ENCODE measurements at places on chromosomes 2 and 18. TPM values are rescaled to one million over a fixed set of nuclear protein-coding genes. Genes with fewer than 3 reads are reported as not detected.

GRCh38 chr2:71100195-71100964 lies 29.6 kb downstream of the MCEE start:
- no peak for DNase-seq

GKN2 gene
- not detected for total RNA-seq

KCNG2 gene
- total RNA-seq: not detected

- no peak for DNase-seq
Observed at GRCh38 chr2:190407246-190407661, 901 bp upstream of the MFSD6 start.

GRCh38 chr2:9627310-9627709 lies 3.5 kb downstream of the YWHAQ start:
- no peak for DNase-seq

DNA sequence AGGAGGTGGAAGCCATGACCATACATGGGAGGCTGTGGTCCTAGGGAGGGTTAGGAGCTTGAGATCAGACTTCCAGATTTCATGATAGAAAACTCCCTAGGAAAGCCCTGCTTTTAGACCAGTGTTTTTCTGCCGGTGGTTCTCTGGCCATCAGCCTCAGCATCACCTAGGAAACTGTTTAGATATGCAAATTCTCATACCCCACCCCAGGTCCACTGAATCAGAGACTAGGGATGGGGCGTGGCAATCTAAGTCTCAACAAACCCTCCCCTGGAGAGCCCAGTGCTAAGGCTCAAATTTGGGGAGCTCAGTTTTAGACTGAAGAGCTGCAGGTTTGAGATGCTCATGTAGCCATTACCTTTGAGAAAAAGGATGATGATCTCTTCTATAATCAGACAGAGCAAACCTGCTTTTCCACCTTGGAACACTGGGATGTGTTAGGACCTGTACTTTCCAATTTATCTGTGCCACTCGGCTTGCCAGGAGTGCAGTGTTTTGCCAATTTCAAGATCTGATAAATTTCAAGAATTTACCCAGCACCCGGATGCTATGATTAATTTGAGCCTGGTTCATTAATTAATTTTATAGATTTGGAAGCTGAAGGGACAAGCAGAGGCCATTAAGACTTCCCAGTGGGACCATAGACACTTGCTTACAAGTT lies 31.5 kb upstream of the LYPD6B start:
- no peak for DNase-seq

GBX2 gene
- total RNA-seq: not detected

CCDC74A gene
- 0.65 TPM for total RNA-seq

REG3G gene
- total RNA-seq: not detected

DNA sequence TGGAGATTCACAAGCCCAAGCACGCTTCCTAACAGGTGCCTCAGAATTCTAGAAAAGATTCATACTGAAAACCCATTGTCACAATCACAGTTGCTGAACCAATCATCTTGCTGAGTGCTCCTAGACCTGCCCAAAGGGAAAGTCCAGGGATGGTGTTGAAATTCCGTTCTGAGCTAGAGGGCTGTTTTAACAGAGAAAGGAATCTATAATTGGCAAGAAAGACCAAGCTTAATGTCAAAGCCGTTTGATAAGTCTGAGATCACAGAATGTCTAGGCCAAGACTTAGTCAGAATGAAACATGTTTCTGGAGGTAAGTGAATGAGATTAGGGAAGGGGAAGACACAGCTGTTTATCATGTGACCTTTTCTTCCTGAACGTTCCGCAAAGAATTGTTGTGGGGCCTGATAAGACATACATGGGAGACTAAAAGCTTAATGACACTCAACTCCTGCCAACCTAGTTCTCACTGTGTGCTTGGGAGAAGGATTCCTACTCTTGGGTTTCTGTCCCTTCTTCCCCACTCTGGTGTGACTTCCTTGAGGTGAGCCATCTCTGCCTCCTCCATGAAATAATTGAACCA lies 27.5 kb downstream of the PMAIP1 start:
- DNase-seq: no peak

- DNase-seq: no peak
Observed at GRCh38 chr18:11850821-11851145, 430 bp upstream of the CHMP1B start.

DNA sequence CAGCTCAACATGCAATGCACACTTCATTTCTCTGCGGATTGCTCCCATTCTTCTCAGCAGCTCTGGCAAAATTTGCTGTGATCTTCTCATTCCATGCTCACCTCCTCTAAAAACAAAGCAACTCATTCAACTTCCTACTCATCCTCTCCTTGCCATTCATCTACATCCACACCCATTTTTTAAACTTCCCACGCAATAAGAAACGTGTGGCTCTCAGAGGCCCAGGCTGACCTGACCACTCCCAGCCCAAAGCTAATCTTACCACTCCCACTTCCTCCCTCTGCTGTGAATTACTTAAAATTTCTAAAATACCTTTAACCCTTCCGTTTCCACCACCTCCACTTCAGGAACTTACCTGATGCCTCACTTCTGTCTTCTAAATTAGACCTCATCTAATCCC lies 15.2 kb downstream of the ABCB11 start:
- DNase-seq: no peak

- DNase-seq: peak; percentile 76
Observed at GRCh38 chr2:74740741-74741431, 86.8 kb downstream of the SEMA4F start.

GRCh38 chr2:148876595-148877402 lies 1.8 kb downstream of the KIF5C start:
- DNase-seq: no peak

EML6 gene
- 0.16 TPM for total RNA-seq

DNA sequence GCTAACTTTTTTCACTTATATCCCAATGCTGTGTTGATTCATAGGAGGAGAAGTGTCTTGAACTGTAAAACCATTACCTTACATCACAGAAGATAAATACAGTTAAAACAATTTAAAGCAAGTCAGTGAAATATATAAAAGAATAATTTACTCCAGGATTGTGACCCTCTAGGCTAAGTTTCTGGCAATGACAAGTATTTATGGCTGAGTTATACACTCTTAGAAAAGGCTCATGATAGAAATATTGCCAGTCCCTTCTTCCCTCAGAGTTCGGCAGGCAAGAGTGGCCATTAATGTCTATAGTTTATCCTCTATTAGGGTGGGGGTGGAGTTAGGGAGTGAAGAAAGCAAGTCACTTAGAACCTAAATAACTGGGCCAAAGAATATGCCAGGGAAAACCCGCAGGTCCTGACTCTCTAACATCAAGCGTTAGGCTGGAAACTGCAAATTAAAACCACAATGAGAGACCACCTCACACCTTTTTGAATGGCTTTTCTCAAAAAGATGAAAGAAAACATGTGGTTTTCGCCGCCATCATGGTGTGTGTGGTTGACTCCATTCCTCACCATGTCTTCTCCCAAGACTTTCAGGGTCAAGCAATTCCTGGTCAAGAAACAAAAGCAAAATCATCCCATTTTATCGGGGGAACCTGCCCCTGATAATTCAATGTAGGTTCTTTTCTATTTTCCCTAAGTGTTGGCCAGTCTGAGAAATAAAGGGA lies 69.3 kb downstream of the CD226 start:
- no peak for DNase-seq

DNA sequence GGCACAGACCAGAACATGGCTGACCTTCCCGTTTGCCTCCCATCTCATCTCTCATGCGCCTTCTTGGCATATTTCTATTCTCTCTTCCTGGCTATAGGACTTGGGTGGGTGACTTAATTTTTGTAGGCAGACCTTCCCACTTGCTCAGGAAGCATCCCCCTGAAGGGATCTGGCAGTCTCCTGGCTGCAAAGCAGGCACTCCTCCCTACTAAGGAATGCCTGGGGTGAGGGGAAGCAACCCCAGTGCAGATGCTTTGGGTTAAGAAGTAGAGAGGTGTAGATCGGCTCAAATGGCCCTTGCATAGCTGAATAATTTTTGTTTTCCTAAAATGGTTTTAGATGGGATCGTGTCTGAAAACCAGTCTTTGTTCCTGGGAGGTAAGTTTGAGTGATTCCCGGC lies 17.6 kb downstream of the MCFD2 start:
- DNase-seq: no peak

ANKRD30B gene
- total RNA-seq: not detected

RBKS gene
- 4.0 TPM for total RNA-seq

SOX11 gene
- 1.1 TPM for total RNA-seq

KCNS3 gene
- total RNA-seq: 4.5 TPM

GRCh38 chr18:40985436-40985835 lies 969.6 kb upstream of the PIK3C3 start:
- DNase-seq: no peak

DNA sequence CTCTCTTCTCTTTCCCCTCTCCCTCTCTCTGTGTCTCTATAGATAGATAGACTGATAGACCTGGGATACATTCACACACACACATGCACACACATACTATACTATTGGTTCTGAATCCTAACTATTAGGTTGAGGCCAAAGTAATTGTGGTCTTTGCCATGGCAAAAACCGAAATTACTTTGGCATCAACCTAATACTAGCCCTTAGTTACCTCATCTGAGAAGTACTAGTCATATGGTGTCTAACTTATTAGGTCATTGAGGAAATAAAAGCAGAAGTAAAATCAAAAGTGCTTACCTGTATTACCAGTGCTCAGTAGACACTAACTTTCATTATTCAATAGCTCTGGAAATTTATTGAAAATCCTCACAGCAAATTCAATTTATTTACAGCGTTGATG lies 451.5 kb downstream of the EPHA4 start:
- DNase-seq: no peak

GRCh38 chr2:237060534-237061312 lies 25.0 kb upstream of the COPS8 start:
- no peak for DNase-seq

CD226 gene
- 0.95 TPM for total RNA-seq

SERPINB4 gene
- total RNA-seq: not detected

DNA sequence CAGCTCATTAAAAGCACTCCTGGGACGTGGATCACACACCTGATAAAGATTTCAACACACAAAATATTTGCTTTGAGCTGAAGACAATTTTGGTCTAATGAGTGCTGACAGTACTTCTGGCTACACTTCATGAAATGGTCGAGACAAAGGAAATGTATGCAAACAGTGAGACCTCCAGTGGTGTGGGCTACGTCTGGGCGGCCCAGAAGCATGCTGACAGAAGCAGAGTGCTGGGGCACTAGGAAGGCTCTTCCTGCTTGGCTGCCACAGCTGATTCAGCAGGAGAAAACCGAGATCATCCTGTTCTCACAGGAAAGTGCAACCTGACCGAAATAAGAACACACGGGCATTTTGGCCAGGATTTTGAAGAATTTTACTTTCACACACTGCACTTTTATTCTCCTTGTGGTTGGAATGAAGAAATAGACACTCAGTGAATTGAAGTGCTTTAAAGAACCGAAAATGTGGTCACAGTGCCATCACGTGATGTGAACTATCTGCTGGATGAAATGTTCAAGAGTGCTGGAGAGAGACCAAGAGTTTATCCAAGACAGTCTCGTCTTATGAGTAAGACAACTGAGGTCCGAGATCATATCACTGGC lies 149.5 kb downstream of the CCBE1 start:
- no peak for DNase-seq

- DNase-seq: no peak
Observed at GRCh38 chr2:239310401-239311061, 90.3 kb downstream of the HDAC4 start.

DNA sequence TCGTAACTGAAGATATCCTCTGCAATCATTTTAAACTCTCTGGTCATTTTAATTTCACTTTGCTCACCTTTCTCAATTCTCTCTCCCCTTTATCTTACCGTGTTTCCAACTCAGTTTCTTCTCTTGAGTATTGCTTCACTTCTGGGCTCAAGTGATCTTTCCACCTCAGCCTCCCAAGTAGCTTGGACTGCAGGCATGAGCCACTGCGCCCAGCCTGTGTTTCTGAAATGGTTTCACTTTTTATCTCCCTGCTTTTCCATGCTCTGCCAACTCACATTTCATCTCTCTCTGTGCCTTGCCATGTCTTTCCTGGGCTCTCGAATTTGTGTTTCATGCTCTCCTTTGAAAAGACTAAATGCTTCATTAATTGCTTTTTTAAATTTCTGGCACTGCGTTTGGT lies 30.5 kb upstream of the TMEM131 start:
- DNase-seq: no peak

Measured in Right ventricle myocardium inferior (tissue), 1 donor.